BE2C (cell line): ENCODE measurements at places on chromosomes 3 and 15.

DNA sequence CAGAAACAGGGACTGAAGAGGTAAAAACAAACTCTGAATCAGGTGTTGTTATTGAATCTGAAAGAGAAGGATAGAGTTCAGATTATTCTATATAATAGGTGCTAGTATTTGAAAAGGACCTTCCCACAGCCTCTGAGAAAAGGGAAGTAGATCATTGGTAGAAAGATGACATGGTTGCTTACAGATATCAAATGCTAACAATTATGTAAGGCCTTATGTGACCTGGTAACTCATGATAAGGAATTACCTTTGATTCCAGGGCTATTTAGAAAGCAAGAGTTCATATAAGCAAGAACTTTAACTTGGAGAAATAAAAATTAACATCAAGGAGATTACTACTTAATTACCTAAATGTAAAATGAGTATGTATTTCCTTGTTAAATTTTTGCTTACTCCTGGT is 7.6 kb downstream of the SLC27A2 start:
- DNase-seq, result no peak

DNA sequence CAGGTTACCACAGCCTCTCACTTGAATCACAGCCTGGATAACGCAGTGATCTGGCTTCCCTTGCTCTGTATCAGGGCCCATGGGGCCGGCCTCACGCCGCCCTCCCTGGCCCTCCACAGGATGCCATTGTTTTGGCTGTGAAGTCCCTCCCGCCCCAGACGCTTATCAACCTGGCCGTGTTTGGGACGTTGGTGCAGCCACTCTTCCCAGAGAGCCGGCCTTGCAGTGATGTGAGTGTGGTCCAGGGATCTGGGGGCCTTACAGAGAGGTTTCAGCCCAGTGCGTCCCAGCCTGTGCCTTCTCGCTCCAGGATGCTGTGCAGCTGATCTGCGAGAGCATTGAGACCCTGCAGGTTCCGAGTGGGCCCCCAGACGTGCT is 6.6 kb downstream of the VWA5B2 start:
- no peak for DNase-seq

GRCh38 chr3:143120716-143121240 is 1.2 kb downstream of the CHST2 start:
- DNase-seq, result peak; percentile 55

- no peak for DNase-seq
Measured at GRCh38 chr3:161549261-161549660, 52.7 kb downstream of the OTOL1 start.

DNA sequence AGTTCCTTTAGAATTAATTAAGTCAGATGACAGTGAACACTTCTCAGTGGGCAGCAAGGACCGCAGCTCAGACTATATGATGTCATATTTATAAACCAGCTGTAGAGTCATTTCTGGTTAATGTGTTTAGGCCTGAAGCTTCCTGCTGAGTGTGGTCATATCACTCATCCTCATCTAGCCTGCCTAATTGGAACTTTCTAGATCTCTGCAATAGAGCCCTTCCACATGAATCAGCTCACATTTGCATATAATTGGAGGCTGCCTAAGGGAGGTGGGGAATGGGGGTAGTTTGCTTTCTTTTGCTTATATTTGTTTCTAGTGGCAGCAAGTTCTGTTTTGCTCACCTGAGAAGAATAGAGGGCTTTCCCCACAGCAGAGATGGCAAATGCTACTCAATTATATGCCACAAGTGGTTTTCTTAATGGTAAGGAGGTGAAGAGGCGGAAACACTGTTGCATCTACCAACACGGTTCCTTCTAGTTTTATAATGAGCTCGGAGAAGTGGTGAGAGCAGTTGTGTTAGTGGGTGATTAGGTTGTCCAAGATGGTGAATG is 148.1 kb downstream of the KLHL25 start:
- DNase-seq, result peak; percentile 15

DNA sequence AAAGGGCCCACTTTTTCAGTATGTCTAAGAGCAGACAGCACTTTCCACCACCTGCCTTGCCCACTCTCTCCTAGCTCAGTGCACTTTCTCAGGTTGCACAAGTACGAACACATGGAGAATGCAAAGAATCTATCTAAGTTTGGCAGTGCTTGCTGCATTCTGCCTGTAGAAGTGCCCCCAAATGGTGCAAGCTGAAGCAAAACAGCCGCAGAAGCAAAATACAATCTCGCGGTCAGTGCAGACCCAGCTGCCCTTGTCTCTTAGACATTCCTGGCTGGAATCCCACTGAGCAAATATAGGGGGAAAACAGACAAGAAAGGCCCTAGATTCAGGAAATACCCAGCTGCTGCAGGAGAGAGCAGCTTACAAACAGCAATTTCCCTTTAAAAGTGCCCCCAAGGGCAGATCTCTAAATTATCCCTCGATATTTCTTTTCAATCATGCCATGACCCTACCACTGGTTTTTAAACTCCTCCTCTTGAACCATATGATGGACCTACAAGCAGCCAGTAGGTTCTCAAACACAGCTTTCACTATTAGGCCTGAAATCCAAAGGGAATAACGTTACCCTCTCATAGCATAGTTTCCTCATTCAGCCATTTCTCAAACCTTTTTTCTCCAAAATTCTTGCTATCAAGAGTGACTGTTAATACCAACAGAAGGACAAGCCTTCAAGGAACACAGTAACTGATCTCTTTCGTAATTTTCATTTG is 67.0 kb downstream of the TNIK start:
- no peak for DNase-seq

- DNase-seq, result no peak
Measured at GRCh38 chr3:17014709-17015108, 130.0 kb downstream of the PLCL2 start.

DNA sequence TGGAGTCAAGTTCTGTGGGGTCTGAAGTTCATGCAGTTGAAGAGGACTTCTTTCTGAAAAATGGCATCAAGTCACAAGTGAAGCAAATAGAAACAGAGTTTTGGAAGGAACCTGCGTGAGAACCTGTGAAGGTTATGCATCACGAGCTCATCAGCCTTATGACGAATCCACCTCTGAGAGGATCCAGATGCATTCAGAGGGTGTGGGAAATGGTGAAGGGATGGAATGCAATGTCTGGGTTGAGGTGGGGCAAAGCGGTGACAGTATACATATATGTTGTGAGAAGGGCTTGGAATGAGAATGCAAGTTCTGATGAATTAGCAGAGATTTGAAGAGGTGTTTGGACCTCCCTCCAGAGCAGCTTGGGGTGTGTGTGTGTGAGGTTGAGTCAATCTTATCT is 382.1 kb upstream of the TBL1XR1 start:
- DNase-seq, result no peak

DNA sequence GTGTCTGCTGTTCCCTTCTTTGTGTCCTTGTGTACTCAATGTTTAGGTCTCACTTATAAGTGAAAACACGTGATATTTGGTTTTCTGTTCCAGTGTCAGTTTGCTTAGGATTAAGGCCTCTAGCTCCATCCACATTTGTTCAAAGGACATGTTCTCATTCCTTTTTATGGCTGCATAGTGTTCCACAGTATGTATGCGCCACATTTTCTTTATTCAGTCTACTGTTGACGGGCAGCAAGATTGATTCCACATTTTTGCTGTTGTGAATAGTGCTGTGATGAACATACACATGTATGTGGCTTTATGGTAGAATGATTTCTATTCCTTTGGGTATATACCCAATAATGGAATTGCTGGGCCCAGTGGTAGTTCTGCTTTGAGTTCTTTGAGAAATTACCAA is 122.7 kb upstream of the THBS1 start:
- DNase-seq, result no peak

GRCh38 chr3:124034016-124034843 is 42.3 kb upstream of the ROPN1 start:
- peak; percentile 39 for DNase-seq

GRCh38 chr3:112351823-112352222 is 18.9 kb downstream of the CD200 start:
- no peak for DNase-seq

GRCh38 chr3:160437083-160437455 is 12.5 kb downstream of the TRIM59 start:
- DNase-seq, result no peak

GRCh38 chr15:82228750-82229149 is 33.8 kb downstream of the EFL1 start:
- DNase-seq, result no peak

- no peak for DNase-seq
Measured at GRCh38 chr3:134600206-134600605, 50.6 kb downstream of the KY start.

DNA sequence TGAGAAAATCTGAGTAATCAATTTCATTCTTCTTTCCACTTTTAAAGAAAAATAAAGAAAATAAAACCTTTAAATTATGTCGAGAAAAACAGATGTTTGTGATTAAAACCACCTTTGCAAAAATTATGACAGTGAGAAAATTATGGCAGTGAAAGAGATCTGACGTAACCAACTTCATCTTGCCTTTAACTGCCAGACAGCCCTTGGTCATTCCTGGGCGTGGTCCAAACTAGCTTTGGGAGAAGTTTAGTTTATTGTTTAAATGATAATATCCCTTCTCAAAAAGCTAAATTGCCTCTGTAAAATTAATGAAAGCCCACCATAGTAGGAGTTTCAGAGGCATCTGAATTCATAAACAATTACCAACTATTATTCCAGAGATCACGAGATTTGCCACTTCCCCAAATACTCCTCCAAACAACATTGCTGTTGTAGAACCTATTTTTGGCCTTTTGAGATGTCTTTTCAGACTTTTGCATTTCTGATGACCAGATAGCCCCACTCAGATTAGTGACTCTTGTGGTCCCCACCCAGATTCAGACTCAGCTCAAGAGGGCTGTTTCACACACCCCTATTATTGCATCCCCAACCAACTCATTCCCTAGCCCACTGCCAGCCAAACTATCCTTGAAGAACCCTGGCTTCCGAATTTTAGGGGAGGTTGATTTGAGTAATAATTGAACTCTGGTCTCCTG is 664.4 kb upstream of the CBLB start:
- no peak for DNase-seq

DNA sequence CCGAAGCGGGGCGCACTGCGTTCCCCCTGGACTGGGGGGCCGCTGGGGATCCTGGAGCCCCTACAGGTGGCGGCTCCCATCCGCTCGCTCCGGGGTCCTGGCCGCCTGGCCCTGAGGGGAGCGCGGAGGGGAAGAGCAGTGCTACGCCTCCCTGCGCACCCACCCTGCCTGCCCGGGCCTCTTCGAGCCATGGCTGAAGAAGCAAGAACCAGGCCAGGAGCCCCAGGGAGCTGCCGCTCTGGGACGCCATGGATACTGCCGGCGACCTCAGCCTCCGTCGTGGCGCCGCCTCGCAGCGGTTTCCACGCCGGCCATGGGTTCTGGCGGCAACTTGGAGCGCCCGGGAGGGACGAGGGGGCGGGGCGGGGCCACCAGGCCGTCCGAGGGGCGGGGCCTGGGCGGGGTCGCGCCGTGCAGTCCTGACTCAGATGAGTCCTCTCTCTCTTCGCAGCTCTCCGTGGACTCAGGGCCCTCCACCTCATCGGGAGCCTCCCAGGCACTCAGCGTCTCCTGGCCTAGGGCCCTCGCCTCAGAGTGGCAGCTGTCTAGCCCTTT is 50.9 kb downstream of the MYL3 start:
- DNase-seq, result peak; percentile 68

- no peak for DNase-seq
Measured at GRCh38 chr3:180085122-180085710, 48.5 kb upstream of the PEX5L start.

GRCh38 chr3:14561051-14561960 is 21.2 kb upstream of the GRIP2 start:
- DNase-seq, result no peak

- no peak for DNase-seq
Measured at GRCh38 chr15:35595656-35596055, 49.7 kb upstream of the DPH6 start.

DNA sequence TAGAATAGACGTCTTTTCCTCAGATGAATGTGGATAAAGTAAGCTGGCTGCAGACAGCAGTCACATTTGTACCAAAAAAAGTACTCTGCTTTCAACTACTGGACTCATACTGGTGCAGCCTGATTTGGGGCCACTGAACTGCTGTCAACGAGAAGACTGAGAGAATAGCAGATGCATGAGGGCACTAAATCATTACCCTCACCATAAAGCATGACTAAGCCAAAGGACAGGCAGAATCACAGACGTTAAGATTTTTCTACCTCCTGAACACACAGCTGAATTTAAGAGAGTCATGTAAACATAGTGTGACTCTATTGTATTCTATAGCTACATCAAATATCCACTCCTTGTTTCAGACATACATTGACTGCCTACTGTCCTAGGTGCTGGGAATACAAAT is 67.8 kb upstream of the CDAN1 start:
- DNase-seq, result no peak

DNA sequence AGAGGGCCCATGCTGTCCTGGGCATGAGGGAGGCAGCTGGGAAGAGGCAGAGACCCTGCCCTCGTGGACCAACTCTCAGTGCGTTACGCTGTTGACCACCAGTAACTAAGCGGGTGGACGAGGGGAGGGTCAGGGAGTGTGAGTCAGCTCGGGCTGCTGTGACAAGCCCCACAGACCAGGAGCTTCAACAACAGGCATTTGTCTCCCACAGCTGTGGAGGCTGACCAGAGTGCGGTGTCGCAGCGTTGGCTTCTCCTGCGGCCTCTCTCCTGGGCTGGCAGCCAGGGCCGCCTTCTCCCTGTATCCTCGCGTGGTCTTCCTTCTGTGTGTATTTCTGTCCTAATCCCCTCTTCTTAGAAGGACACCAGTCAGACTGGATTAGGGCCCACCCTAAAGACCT is 13.0 kb downstream of the EFCC1 start:
- DNase-seq, result no peak

DNA sequence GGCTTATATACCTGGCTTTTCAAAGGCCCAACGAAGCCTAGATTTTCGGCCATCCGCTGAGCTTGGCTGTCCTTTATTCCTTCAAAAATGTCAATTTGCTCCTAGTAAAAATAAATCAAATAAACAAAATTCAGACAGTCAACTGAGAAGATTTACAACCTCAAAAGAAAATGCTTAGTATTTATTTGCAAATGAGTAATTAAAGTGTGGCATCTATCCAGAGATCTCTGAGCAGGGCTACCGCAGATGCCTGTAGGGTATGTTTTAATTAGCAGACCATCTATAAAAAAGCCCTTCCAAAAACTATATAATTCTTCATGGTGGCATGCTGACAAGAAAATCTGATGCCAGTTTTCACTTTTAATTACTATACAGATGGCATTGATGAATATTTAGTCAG is 136.2 kb downstream of the SUCLG2 start:
- no peak for DNase-seq

GRCh38 chr3:54733106-54734006 is 194.5 kb downstream of the LRTM1 start:
- peak; percentile 32 for DNase-seq

DNA sequence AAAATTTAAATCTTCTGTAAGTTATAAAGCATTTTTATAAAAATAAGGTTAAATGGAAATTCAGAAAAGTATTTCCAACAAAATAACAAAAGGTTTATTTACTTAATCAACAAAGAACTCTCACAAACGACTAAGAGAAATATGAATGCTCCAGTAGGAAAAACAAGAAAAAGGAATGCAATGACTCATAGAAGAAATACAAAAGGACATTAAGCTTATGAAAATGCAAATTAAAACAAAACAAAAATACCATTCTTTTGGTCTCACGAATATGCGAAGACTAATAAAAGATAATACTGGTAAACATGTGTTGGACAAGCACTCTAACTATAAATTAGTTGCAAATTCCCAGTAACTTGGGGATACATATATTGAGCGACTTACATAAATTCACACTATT is 17.5 kb upstream of the TBC1D5 start:
- DNase-seq, result no peak

- DNase-seq, result no peak
Measured at GRCh38 chr3:2774481-2775249, 335.5 kb downstream of the IL5RA start.

- no peak for DNase-seq
Measured at GRCh38 chr15:101803676-101804075, 367 bp downstream of the OR4F6 start.
